Activated CD4-positive, alpha-beta memory T cell treated with anti-CD3 and anti-CD28 coated beads for 36 hours (primary cell): ENCODE measurements at places on chromosomes 1 and 21. TPM values are rescaled to one million over a fixed set of nuclear protein-coding genes. Genes with fewer than 3 reads are reported as not detected.

DNA sequence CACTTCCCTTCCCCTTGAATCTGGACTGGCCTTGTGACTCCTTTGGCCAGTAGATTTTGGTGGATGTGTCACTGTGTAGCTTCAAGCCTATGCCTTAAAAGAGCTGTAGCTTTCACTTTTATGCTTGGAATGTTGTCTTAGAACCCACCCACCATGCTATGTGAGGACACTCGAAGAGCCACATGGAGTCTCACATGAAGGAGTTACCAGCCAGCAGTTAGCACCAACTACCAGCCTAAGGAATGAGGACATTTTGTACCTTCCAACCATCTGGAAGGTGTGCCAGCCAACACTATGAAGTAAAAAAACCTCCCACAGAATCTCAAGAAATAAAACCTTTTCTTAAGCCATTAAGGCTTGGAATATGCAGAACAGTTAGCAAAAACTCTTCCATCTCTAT is 50.6 kb downstream of the LRRC8B start:
- H3K4me3 ChIP-seq: no peak overlapping the region
- H3K4me1 ChIP-seq: peaks cover 34% of the 10 kb centered on the region
- DNase-seq: no peak

GRCh38 chr1:228446852-228447251 is 30.2 kb upstream of the TRIM17 start:
- H3K4me3 ChIP-seq: no peak overlapping the region
- H3K4me1 ChIP-seq: peaks cover 9% of the 10 kb centered on the region
- H3K27ac ChIP-seq: no peak overlapping the region
- H3K36me3 ChIP-seq: no peaks in the 10 kb centered on the region

DNA sequence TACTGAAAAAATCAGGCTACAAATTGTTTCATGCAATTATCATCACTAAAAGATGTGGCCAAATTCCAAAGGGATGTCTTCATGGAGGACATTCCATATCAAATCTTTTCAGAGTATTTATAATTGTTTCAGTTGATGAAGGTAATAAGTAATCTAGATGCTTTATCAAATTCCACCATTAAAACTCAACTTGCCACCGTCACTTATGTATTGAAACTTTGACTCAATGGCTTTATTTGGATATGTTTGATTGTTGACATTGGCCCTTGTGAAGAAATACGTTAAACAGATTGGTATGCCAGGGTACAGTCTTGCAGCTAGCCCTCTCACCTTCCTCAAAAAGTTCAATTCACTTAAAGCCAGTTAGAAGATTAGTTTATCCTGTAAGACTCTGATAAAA is 32.2 kb upstream of the PALMD start:
- DNase-seq: no peak
- H3K4me3 ChIP-seq: no peak overlapping the region
- H3K36me3 ChIP-seq: no peaks in the 10 kb centered on the region
- H3K27me3 ChIP-seq: peaks cover 4% of the 10 kb centered on the region
- no peaks in the 10 kb centered on the region for H3K4me1 ChIP-seq

- no peak for DNase-seq
- H3K27me3 ChIP-seq: no peaks in the 10 kb centered on the region
- no peak overlapping the region for H3K27ac ChIP-seq
- H3K4me1 ChIP-seq: no peaks in the 10 kb centered on the region
Observed at GRCh38 chr1:8343044-8343443, 25.1 kb downstream of the SLC45A1 start.

The SHE gene
- total RNA-seq: not detected

The PLXNA2 gene
- 0.29 TPM for total RNA-seq

The FMO4 gene
- total RNA-seq: 1.9 TPM
